ENCODE measurements at places on chromosomes 2 and 18.

- DNase-seq: no peak
Observed at GRCh38 chr2:239425631-239426030, 24.8 kb upstream of the HDAC4 start.

- DNase-seq: no peak
Observed at GRCh38 chr2:236641051-236641726, 71.6 kb downstream of the ACKR3 start.

GRCh38 chr18:13520306-13520705, 206.1 kb downstream of the FAM210A start:
- DNase-seq: no peak

GRCh38 chr2:227507963-227508362, 36.0 kb downstream of the AGFG1 start:
- peak; percentile 30 for DNase-seq

GRCh38 chr18:55405893-55406406, 182.0 kb downstream of the TCF4 start:
- DNase-seq: no peak

- no peak for DNase-seq
Observed at GRCh38 chr2:150517951-150518680, 30.6 kb upstream of the RND3 start.

GRCh38 chr2:2613279-2614199, 282.5 kb upstream of the MYT1L start:
- no peak for DNase-seq

DNA sequence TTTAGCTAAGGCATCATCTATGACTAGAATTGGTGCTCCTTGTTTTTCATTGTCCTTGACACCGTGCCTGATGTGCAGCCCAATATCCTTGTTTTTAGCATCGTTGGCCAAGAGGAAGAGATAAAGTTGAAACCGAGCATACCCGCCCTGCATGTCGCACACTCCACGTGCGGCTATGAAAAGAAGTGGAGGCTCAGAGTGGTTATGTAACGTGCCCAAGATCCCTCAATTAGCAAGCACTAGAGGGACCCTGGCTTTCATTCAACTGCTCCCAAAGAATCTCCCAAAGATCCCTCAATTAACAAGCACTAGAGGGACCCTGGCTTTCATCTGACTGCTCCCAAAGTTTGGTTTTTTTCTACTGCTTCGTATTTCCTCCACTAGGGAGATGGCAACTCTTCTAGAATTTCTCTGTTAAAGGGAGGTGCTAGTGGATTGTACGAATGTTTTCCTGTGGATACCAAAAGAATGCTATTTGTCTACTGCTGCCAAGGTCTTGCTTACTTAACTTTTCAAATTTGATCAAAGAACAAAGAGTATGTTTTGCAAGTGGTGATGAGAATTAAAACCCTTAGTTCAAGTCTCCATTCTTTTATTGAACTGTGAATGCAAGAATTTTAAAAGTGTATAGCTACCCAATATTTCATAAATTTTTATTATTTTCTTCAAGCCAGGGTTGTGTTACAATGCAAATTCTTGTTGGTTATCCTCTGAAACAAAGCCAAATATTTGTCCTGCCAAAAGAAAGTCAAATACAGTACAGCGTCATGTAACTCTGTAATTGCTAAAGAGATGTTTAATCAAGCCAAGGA, 92.1 kb downstream of the AOX1 start:
- no peak for DNase-seq

- peak; percentile 25 for DNase-seq
Observed at GRCh38 chr18:9792565-9793245, 84.6 kb downstream of the RAB31 start.

- peak; percentile 72 for DNase-seq
Observed at GRCh38 chr2:162890690-162891311, 52.2 kb upstream of the KCNH7 start.

DNA sequence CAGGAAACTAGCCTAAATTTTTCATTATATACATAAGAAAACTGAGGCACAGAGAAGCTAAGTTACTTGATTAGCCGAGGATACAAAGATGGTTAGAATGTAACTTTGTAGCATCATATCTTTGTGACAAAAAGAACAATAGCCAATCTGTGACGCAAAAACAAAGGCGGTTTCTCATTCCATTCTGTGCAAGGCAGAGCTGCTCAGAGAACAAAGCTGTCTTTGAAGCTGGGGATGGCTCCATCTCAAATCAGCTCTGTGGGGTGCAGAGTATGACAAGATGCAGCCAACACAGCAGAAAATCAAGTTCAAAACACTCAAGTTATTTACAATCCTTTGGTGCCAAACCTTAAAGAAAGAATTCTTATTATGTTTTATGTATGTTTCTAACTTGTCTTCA, 81.9 kb upstream of the VWC2L start:
- DNase-seq: no peak

- no peak for DNase-seq
Observed at GRCh38 chr2:45291296-45291701, 282.0 kb upstream of the SIX2 start.

GRCh38 chr2:33411765-33412164, 64.7 kb upstream of the RASGRP3 start:
- DNase-seq: no peak

GRCh38 chr2:145431181-145431951, 911.4 kb upstream of the ZEB2 start:
- DNase-seq: peak; percentile 23

Measured in HT-29 (cell line).